SHP77 treated with DMSO at 0.1 percent for 48 hours (cell line): ENCODE measurements at places on chromosomes 2 and 18.

- no peak for DNase-seq
Observed at GRCh38 chr18:38025433-38026038, 459.9 kb upstream of the CELF4 start.

DNA sequence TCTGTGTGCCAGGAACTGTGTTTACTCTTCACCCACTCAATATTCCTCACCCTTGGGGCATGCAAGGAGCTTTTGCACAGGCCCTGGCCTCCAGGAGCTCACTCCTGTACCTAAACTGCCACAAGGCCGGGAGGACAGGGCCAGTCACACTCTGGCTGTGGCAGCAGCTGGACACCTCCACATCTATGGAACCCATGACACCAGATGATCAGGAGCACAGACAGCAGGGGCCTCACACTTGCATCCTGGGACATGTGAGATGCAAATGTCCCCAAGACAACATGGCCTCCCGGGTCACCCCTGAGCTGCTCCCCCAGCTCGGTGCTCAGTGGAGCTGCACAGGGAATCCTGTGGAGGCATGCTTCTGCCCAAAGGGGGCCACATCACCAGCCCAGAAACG, 61.8 kb upstream of the SLC66A3 start:
- no peak for DNase-seq

- DNase-seq, result no peak
Observed at GRCh38 chr2:44573996-44574395, 212.2 kb downstream of the CAMKMT start.

- DNase-seq, result no peak
Observed at GRCh38 chr2:63865159-63865799, 23.6 kb downstream of the UGP2 start.

DNA sequence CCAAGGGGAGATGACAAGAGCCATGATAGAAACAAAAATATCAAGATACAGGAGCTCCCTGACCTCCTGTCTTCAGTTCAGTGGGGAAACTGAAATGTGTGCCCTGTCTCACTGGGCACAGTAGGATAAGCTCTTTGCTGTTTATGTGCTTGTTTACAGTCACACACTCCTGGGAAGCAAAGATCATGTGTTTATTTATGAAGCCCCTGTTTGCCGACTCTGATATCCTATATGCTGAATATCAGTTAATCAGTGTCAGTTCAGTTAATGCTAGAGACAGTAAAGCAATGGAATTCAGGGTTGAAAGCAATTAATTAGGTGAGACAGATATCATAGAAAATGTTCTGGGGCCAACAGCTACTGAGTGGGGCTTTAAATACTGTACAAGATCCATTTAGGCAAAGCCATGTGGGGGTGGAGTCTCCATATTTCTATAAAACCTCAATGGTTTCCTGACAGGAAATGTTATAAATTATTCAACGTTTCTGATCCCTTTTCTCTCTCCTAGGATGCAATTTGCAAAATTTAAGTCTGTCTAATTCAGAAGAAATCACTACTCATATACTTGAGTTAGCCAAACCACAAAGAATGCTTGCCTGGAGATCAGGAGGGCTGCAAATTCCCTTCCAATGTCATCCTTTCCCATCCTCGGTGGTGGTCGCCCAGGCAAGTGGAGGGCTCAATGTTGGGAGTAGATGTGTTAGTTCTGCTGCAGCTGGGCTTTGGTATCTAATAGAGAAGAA, 551.3 kb downstream of the CMPK2 start:
- no peak for DNase-seq

DNA sequence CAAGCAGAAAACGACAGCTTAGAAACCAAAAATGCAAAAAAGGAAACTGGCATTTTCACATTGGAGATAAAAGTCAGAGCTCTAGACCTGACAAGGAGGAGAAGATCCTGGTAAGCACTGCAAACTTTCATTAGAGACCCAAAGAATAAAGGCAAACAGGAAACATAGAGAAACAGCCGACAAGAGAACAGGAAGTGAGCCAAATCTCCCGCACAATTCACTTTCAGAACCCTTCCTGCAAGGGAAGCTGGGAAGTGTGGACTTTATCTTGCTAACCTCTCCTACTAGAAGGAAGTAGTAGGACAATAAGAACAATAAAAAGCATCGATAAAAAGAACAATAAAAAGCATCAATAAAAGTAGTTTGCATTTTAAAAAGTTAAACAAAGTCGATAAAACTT, 417.8 kb upstream of the SPHKAP start:
- DNase-seq, result no peak

DNA sequence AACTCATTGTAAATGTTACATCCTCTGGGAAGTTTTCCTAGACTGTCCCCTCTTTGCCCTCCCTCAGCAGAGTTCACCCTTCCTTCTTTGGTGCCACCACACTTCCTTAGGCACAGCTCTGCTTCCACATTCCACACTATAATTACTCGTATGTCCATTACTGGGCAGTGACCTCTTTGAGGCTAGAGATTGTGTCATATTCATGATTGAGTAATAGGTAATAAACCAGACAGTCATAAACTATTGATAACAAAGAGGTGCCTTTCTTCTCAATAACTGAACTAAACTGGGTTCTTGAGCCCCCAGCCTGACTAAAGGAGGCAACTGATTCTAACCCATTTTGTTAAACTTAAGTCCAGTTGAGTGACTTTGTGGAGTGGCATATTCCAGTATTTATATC, 28.3 kb downstream of the MYO3B start:
- DNase-seq, result no peak

DNA sequence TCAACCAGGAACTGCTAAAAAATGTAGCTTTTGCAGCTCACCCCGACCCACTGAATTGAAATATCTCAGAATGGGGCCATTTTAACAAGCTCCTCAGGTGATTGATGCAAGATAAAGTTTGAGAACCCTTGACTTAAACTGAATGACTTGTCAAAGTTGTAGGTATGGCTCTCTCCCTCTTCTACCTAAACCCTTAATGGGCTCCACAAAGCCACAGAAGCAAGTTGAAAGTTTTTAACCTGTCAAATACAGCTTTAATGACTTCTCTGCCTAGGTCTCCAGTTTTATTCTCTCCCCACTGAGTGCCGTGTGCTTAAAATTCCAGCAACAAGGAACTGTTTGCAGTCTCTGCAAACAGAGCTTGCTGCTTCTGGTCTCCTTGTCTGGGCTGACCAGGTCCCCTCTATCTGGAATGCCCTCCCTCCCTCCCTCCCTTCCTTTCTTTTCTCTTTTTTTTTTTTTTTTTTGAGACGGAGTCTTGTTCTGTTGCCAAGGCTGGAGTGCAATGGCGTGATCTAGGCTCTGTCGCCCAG, 19.7 kb upstream of the RNF125 start:
- no peak for DNase-seq

DNA sequence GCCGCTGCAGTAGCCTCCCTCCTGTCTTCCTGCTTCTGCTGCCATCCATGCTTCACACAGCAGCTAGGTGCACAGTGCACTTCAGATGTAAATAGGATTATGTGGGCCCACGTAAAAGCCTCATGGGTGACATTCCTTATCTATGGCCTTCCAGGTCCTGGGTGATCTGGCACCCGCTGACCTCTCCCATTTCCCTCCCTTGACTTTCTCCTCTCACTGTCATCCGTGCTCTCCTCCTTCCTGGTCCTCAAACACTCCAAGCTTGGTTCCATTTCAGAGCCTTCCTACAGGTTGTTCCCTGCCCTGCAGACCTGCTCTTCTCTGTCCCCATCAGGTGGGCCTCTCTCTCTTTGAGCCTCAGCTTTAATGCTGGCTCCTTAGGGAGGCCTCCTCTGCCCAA, 4.0 kb upstream of the SMYD5 start:
- DNase-seq, result no peak

- DNase-seq, result no peak
Observed at GRCh38 chr18:9846162-9846925, 39.4 kb upstream of the TXNDC2 start.

DNA sequence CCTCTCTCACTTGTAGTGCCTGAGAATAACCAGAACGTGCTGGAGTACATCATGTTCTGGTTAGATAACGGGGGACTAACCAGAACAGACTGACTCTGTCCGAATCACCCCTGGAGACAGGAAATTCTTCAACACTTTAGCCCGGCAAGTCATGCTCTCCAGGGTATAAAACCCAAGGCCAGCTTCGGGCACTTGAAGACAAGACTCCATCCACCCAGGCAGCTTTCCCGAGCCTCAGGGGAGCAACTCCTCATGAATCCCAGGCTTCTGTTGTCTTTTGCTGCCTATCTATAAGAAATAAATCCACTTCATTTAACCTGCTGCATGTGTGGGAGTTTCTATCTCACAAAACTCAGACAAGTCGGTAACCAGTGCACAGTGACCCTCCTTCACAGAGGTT, 99.6 kb downstream of the KCNF1 start:
- no peak for DNase-seq

DNA sequence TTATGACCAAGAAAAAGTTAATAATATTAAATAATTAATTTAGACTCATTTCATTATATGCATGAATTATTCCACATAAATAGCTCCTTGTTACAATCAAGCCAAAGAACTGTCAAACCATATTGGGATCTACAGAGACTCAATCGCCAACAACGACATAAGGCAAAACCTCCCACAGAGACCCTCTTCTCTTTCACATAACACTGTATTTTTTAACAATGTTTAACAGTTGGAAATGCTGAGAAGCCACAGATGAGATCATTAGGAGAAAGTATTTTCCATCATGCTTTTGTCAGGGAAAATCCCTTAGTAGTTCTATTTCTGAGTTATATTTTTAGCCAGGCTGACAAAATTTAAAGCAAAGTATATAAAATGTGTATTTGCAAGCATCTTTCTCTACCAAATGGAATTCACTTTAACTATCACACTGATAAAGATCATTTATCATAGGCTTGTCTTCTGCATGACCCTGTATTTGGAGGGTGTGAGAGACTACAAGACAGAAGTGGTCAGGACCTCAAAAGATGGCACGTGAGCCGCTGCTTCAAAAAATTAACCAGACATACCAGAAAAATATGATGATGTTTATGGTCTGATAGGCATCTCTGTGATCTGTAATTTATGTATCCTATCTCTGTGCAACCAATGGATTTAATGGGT, 383.8 kb downstream of the NRXN1 start:
- DNase-seq, result no peak

- DNase-seq, result no peak
Observed at GRCh38 chr2:212873256-212873655, 278.2 kb downstream of the IKZF2 start.

GRCh38 chr2:161039071-161039470, 121.2 kb upstream of the TANK start:
- DNase-seq, result no peak

DNA sequence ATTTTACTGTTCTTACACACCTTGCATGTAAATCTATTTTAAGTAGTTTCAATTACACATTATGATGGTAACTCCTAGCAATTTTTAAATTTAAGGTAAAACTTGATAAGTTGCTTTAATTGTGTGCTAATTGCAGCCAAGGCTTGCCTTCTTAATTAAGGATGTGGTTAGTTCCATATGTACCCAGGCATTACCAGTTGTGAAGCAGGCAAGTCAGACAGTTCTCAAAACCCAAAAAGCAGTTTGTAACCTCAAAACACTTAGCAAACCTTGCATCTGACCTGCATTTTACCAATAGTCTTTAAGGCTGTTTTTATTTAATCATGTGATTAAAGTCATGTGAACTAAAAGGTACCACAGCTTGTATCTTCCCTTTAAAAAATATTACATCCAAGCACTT, 1159.4 kb downstream of the DSC3 start:
- DNase-seq, result no peak

DNA sequence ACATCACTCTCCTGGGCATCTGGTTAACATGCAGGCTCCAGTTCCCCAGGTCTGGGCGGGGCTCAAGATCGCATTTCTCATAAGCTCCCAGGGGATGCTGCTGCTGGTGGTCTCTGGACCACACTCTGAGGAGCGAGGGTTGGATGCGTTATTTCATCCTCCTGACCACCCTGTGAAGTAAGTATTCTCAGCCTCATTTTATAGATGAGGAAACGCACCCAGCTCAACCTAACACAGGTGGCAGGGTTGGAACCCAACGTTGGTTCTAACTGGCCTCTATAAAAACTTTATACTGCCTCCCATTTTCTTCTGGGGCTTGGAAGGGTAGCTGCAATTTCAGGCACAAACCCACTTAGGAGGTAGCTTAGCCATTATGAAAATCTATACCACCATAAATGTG, 120.5 kb downstream of the FAM210A start:
- DNase-seq, result no peak

- no peak for DNase-seq
Observed at GRCh38 chr18:2572171-2572569, 813 bp downstream of the NDC80 start.

GRCh38 chr18:8264116-8264515, 345.1 kb upstream of the RAB12 start:
- DNase-seq, result no peak

GRCh38 chr2:70715071-70715985, 52.7 kb downstream of the ADD2 start:
- DNase-seq, result no peak

- no peak for DNase-seq
Observed at GRCh38 chr2:128784626-128785306, 466.1 kb upstream of the HS6ST1 start.

DNA sequence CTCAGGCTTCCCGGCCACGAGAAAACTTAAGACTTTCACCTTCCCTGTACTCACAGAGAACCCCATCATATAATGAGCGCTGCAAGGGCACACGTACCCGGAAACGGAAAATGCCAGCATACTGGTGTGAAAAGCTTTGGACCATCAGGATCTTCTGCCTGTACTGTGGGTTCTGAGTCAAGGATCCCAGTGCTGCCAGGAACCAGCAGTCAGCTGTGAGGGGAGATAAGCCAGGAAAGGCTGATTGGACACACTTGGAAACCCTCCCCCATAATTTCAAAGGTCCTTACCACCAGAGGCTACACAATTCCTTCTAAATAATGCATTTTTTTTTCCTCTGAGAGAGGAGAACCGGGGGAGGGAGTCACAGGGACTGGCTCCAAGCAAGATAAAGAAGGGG, 31.4 kb downstream of the CAPN13 start:
- DNase-seq, result no peak

GRCh38 chr2:238159661-238160205, 963 bp downstream of the ERFE start:
- no peak for DNase-seq

GRCh38 chr2:225920621-225921220, 521.2 kb downstream of the NYAP2 start:
- no peak for DNase-seq

DNA sequence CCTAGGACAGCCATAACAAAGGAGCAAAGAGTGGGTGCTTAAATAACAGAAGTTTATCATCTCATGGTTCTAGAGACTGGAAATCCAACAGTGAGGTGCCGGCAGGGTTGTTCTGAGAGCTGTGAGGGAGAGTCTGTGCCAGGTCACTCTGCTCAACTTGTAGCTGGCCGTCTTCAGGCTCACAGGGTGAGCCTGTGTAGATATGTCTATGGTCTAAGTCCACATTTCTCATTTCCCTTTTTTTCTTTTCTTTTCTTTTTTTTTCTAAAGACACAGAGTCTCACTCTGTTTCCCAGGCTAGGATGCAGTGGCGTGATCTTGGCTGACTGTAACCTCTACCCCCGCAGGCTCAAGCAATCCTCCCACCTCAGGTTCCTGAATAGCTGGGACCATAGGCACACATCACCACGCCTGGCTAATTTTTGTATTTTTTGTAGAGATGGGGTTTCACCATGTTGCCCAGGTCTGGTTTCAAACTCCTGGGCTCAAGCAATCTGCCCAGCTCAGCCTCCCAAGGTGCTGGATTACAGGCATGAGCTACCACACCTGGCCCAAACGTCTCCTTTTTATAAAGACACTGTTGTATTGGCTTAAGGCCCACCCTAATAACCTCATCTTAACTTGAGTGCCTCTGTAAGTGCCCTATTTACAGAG, 142.2 kb downstream of the SP3 start:
- no peak for DNase-seq
